Lung (tissue), 17 donors: ENCODE measurements at places on chromosomes 7 and 10. TPM values are rescaled to one million over a fixed set of nuclear protein-coding genes. Genes with fewer than 3 reads are reported as not detected.

DNA sequence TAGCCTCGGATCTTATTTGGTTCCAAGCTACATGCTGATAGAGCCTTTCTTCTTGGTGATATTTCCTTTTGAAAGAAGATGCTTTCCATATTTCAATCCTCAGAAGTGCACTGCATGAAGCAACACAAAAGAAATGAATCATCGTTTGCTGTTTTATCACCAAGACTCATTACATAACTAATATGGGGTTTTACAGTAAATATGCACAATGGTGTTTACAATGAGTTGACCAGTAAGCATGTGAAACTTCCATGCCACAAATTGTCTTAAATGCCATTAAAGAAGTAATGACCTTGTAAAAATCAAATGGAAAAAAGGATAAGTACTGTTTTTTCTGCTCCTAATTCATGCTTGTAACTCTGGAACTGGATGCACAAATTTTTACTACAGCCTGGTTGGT lies 1017.0 kb upstream of the GHITM start:
- H3K4me3 ChIP-seq, result no peak overlapping the region
- H3K27ac ChIP-seq, result no peak overlapping the region
- no peaks in the 10 kb centered on the region for H3K27me3 ChIP-seq
- no peak for DNase-seq
- no peaks in the 10 kb centered on the region for H3K4me1 ChIP-seq

CYP3A5 gene
- total RNA-seq, result 26.3 TPM

CCDC6 gene
- total RNA-seq, result 42.7 TPM

SPDYE8 gene
- total RNA-seq, result 0.11 TPM

- no peak for DNase-seq
- no peaks in the 10 kb centered on the region for H3K36me3 ChIP-seq
- H3K4me3 ChIP-seq, result no peak overlapping the region
- H3K4me1 ChIP-seq, result no peaks in the 10 kb centered on the region
Measured at GRCh38 chr7:140284062-140284461, 107.3 kb upstream of the KDM7A start.

DNA sequence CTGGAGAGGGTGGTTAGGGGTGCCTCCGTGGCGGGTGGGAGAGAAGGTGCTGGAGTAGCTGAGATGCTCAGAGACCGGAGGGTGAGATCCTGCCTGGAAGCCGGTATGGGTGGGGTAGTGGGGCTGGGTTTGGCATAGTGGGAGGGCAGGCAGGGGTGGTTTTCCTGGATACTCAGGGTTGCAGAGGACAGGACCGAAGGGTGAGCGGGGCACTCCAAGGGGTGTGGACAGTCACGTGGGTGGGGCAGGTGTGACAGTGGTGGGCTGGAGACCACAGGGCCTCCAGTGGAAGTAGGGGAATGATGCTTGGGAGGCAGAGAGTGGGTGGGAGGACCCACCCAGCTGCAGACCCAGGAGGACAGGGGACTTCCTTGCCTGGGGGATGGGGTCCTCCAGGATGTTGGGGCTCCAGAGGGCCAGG lies 1.9 kb downstream of the SCART1 start:
- no peak overlapping the region for H3K4me3 ChIP-seq
- H3K4me1 ChIP-seq, result no peaks in the 10 kb centered on the region
- no peak overlapping the region for H3K27ac ChIP-seq
- no peak for DNase-seq
- no peaks in the 10 kb centered on the region for H3K36me3 ChIP-seq

DNA sequence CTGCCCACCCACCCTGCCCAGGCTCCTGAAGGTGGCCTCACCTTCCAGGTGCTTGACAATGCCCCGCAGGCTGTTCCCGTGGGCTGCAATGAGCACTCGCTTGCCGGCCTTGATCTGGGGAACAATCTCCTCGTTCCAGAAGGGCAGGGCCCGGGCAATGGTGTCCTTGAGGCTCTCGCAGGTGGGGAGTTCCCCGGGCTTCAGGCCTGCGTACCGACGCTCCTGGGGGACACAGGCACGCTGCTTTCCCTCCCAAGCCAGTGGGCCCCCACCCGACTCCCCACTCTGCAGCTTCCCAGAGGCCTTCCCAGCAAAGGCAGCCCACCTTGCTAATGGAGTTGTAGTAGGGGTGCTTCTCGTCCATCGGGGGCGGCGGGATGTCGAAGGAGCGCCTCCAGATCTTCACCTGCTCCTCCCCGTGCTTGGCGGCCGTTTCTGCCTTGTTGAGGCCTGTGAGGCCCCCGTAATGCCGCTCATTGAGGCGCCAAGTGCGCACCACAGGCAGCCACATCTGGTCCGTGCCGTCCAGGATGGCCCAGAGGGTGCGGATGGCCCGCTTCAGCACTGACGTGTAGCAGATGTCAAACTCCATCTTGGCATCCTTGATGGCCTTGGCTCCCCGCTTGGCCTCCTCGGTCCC lies 456 bp downstream of the PGAM2 start:
- H3K36me3 ChIP-seq, result peaks cover 2% of the 10 kb centered on the region
- no peak for DNase-seq
- H3K27ac ChIP-seq, result peak overlapping the region; percentile 74
- peaks cover 4% of the 10 kb centered on the region for H3K27me3 ChIP-seq

- no peak overlapping the region for H3K27ac ChIP-seq
- no peak for DNase-seq
- no peak overlapping the region for H3K4me3 ChIP-seq
Measured at GRCh38 chr10:29189256-29189655, 99.6 kb upstream of the LYZL1 start.

GRCh38 chr7:26863518-26864308 lies 677 bp downstream of the SKAP2 start:
- no peaks in the 10 kb centered on the region for H3K36me3 ChIP-seq
- peak overlapping the region; percentile 99 for H3K27ac ChIP-seq
- peak overlapping the region; percentile 63 for H3K4me3 ChIP-seq
- H3K27me3 ChIP-seq, result no peaks in the 10 kb centered on the region

CLCN1 gene
- total RNA-seq, result 0.18 TPM

GRCh38 chr7:127486654-127487053 lies 94.1 kb upstream of the ZNF800 start:
- no peaks in the 10 kb centered on the region for H3K36me3 ChIP-seq
- DNase-seq, result no peak
- no peaks in the 10 kb centered on the region for H3K27me3 ChIP-seq
- no peak overlapping the region for H3K27ac ChIP-seq

DNA sequence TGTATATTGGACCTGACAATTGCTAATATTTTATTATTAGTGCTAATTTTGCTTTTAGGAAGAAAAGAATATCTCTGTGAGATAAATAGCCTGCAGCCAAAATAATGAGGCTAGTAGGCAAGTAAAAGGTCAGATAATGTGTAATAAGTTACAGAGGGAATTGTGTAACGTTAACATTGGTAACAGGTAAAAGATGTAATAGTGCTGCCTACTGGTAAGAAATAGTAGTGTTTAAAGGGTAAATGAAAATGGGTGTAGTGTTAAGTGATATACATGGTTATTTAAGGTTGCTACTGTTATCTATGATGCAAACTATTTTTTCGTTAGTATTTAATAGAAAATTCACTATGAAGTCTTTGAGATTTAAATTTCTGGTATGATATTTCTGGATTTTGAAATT lies 9.2 kb upstream of the FOXP2 start:
- H3K27me3 ChIP-seq, result no peaks in the 10 kb centered on the region
- no peak for DNase-seq
- H3K4me3 ChIP-seq, result no peak overlapping the region
- H3K27ac ChIP-seq, result no peak overlapping the region
- H3K4me1 ChIP-seq, result no peaks in the 10 kb centered on the region

PNLIPRP1 gene
- 1.4 TPM for total RNA-seq

DNA sequence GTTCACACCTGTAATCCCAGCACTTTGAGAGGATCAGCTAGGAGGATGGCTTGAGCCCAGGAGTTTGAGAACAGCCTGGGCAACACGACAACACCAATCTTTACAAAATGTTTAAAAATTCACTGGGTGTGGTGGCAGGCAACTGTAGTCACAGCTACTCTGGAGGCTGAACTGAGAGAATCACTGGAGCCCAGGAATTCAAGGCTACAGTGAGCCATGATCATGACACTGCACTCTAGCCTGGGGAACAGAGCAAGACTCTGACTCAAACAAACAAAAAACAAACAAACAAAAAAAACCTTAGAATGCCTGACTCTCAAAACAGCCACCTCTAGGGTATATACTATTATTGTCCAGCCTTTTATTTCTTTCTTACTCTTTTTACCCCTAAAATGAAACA lies 56.5 kb upstream of the PAPSS2 start:
- no peaks in the 10 kb centered on the region for H3K36me3 ChIP-seq
- DNase-seq, result no peak
- H3K27ac ChIP-seq, result no peak overlapping the region
- no peak overlapping the region for H3K4me3 ChIP-seq

- no peak overlapping the region for H3K27ac ChIP-seq
- H3K36me3 ChIP-seq, result no peaks in the 10 kb centered on the region
Measured at GRCh38 chr7:140616328-140616727, 24.3 kb downstream of the DENND2A start.

DNA sequence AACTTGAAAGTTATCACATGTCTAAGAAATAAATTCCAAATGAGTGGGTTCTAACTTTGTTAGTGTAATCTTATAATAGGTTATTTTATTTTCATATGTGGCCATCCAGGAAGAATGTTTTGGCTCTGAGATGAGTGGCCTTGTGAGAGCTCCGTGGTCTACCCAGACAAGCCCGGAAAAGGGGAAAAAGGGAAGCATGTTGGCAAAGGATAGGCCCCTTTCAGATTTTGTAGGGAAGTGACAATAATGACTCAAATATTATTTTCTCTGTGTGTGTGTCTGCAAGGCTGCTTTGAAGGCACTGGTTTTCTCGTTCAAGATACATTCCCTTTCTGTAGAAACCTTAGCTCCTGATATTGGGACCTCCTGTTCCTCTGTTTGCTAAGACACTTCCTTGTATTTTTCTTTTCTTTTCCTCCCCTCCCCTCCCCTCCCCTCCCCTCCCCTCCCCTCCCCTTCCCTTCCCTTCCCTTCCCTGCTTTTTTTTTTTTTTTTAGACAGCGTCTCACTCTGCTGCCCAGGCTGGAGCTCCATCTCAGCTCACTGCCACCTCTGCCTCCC lies 240.8 kb downstream of the LRMDA start:
- no peak overlapping the region for H3K27ac ChIP-seq
- H3K27me3 ChIP-seq, result no peaks in the 10 kb centered on the region
- H3K36me3 ChIP-seq, result no peaks in the 10 kb centered on the region

OR2A42 gene
- total RNA-seq, result 0.26 TPM

DNA sequence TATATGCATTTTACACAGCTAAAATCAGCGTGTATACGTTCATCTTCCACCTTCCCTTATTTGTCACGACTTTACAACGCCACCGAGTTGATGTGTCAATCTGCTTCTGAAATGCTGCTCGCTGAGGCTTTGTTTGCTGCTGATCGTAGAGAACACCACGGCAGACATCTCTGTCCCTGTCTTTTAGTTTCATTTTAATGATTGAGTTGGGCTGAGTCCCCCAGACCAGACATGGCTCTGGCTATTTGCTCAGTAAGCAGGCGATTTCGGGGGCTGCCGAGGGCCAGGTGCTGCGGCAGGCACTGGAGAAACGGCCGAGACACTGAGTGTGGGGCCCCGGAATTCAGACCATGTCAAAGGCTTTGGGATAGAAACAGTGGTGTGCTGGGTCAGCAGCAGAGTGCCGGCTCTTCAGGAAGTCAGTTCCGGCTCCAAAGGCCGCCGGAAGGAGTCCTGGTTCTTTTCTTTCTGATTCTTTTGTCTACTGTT lies 5.0 kb downstream of the LRRC27 start:
- H3K27me3 ChIP-seq, result no peaks in the 10 kb centered on the region
- peak overlapping the region; percentile 58 for H3K4me3 ChIP-seq
- H3K27ac ChIP-seq, result peak overlapping the region; percentile 96

GRCh38 chr10:106082865-106083264 lies 1081.6 kb downstream of the SORCS1 start:
- no peak for DNase-seq
- H3K36me3 ChIP-seq, result no peaks in the 10 kb centered on the region
- H3K4me1 ChIP-seq, result no peaks in the 10 kb centered on the region
- no peaks in the 10 kb centered on the region for H3K27me3 ChIP-seq
- no peak overlapping the region for H3K27ac ChIP-seq

LIPK gene
- total RNA-seq, result not detected

EPC1 gene
- total RNA-seq, result 35.8 TPM

DNA sequence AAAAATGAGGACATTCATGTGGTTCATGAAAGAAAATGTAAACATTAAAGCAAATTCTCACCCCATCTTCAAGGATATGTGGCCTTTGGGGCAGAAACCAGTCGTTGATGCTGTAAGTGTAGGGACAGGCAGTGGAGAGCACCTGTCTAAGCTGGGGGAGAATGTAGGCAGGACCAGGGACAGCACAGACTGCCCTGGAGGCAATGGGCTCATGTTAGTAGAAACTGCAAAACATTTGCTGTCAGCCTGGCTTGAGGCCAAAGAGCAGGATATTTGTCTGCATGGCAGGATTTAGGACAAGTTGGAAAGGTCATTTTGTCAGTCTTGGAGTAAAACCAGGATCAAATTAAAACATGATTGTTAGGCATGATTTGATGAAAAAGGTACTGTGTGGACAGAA lies 211.6 kb upstream of the AGK start:
- H3K27me3 ChIP-seq, result no peaks in the 10 kb centered on the region
- H3K4me3 ChIP-seq, result no peak overlapping the region

DNA sequence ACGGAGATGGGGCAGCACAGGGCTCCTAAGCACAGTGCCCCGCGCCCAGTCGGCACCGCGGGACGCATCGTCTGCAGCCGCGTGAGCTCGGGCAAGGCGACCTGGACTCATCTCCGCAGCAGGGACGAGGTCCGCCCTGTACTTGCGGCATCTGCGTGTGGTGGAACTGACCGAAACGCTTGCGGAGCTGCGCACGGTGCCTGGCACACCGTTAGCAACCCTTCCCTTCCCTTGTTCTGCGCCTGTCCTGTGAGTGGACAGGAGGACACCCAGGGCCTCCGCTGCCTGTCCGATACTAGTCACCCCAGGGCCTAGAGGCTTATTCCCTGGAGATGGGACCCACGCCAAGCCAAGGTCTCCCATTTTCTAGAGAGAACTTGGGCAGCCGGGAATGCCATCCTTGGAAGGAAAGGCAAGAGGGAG lies 98.5 kb downstream of the WDR11 start:
- H3K36me3 ChIP-seq, result no peaks in the 10 kb centered on the region
- H3K4me3 ChIP-seq, result no peak overlapping the region
- H3K27me3 ChIP-seq, result no peaks in the 10 kb centered on the region
- no peak overlapping the region for H3K27ac ChIP-seq
- no peak for DNase-seq

VSTM4 gene
- total RNA-seq, result 10.9 TPM
